ENCODE measurements at places on chromosomes 3 and 15.

GRCh38 chr3:64149886-64150285, 75.4 kb downstream of the PRICKLE2 start:
- DNase-seq = no peak

- no peak for DNase-seq
These were observed 6.1 kb downstream of the SCAP start for GRCh38 chr3:47469616-47470015.

GRCh38 chr3:144774897-144775296, 803.3 kb downstream of the DIPK2A start:
- DNase-seq = no peak

DNA sequence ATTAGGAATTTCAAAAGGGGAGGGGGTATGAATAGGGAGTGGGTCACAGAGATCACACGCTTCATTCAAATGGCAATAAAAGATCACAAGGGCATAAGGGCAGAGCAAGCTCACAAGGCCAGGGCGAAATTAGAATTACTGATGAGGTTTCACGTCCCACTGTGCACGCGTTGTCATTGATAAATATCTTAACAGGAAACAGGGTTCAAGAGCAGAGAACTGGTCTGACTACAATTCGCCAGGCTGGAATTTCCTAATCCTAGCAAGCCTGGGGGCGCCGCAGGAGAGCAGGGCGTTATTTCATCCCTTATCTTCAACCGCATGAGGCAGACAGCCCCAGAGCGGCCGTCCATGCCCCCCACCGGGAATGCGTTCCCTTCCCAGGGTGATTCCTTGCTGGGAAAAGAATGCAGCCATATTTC, 18.1 kb upstream of the SMCO1 start:
- no peak for DNase-seq

- DNase-seq = peak; percentile 53
These were observed 1.8 kb upstream of the PLXND1 start for GRCh38 chr3:129608087-129608935.

DNA sequence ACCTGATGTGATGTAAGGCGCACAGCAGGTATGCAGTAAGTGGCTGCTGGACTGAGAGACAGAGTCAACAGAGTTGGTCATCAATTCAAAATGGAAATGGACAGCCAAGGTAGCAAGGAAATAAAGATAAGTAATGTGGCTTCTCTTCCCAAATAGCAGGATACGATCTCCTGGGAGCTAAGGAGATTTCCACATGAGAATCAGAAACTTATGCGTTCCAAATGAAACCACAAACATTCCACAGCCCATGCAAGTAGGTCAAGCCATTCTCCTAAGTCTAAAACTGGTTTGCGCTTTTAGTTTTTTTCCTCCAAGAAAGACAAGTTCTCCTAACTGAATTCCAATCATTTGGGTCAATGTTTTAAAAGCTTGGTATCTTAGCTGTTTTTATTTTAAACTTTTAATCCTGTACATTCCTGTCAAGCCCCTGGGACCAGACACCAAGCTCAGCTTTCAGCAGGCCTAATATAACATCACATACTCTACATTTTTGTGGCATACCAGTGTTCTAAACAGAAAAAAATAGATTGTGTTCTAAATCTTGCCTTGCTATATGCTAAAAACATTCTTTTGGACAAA, 73.7 kb upstream of the TSPAN3 start:
- DNase-seq = peak; percentile 99

GRCh38 chr15:68409736-68410370, 22.1 kb downstream of the ITGA11 start:
- no peak for DNase-seq

DNA sequence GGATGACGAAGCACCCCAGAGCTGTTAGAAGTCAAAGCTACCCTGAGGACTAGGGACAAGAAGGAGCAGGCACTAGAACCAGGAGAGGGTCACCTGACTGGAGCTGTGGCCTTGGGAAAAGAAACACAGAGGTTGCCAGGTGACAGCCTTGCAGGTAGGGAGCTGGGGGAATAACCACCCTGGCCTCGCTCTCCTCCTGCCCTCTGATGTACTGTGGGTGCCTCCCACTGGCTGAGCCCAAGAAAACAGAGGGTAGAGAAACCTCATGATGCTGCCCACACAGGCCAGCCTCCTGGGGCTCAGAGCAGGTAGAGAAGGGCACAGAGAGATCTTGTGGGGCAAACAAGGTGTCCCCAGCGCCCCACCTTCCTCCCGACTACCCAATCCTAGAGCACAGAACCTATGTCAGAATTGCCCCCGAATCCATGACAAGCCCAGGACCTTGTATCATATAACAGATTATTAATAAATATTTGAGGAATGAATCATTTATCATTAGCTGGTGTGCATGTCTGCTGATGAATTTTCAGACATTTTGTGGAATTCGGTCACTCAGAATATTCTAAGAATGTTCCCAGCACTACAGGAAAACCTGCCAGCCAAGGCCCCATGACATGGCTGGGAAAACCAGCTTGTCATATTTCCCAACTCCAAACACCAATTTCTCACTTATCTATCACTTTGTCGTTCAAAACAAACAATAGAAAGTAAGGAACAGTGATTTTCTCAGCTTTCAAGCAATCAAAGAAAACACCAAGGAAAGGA, 59.8 kb upstream of the MEX3B start:
- DNase-seq = no peak

DNA sequence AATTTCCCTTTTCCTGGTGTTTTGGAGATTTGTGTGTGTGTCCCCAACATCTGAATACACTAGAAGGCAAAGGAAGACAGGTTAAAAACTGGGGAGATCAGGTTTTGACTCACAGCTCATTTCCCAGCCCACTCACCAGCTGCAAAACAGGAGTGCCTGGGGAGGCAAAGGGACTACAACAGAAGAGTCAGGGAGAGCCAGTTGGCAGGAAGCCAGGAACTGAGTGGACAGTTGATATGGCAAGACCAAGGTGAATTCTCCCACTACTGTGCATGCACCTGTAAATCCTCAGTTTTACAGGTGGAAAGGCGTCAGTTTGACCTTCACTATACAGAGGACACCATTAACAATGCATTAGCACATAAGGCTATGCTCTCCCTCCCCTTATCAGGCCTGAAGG, 901.5 kb upstream of the SEMA6D start:
- no peak for DNase-seq

DNA sequence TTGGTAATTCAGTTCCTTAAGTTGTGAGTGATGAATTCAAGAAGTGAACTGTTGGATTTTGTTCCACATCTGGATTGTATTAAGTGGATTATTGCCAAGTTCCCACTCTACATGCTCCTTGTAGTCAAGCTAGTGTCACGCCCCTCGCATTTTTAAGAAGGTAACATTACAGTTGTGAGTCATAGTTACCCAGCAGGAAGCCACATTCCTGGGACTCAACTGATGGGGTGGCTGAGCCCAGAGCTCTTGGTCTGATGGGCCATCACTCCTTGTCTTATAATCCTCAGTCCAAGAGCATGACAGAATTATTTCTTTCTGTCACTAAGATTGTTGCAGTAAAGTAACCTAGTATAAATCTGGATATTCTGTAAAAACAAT, 102.7 kb downstream of the PTPRG start:
- peak; percentile 98 for DNase-seq

DNA sequence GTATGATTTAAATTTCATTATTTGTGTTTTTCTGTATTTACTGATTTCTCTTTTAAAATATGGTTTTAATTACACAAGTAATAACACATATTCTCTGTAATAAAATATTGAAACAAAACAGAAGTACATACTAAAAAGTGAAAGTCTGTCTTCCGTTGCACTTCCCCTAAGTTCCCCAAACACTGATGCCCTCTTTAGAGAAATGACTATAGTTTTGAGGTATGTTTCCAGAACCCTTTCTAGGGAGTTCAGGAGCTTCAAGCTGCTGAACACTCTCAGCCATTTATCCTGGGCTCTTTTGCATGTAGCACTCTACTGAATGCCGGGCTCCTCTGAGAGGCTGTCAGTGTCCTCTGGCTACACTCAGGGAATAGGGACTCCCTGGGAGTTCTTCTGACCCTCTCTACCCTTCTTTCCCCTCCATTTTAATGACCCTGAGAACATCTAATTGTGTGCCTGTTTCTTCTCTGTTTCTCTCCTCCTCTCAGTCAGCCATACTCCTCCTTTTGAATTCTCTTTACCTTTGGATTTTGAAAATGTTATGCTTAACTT, 60.4 kb upstream of the KCNAB1 start:
- DNase-seq = no peak

- no peak for DNase-seq
These were observed 67.7 kb downstream of the CHRNA7 start for GRCh38 chr15:32098033-32098432.

DNA sequence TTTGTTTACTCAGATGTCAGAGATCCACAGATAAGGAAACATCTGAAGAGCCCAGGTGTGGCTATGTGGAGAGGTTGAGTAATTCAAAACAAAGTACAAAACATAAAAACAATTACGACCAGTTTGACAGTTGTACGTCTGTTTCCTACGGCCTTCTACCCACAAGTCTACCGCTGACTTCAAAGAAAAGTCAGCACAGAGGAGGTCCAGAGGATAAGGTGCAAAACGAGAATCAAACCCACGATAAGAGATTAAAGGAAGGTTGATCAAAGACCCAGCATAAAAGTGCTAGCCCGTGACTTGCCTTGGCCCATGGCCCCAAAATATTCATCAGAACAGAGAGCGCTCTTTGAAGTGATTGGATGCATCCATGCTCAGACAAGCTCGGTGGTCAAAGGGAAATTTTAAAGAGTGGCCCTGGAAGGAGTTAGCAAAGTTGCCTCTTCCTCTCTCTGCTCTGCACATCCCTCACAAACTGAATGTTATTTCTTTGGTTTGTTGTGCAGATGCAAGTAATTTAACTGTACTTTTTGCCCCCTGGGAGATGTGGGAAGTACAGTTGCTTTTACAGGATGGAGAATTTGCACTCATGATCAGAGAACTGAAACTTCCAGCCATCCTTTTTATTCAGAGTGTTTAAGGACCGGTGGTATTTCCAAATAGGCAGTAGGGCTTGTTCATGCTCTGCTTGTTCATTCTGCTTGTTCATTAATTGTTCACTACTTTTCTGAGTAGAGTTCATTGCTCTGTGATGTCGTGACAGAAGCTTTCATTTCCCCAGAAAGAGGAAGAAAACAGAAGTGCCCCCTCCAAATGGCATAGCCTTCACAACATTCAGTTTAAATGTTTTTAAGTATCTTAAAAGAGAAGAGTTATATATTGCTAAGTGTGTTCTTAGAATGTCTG, 31.1 kb downstream of the MME start:
- DNase-seq = no peak

- DNase-seq = no peak
These were observed 95.2 kb upstream of the PLCL2 start for GRCh38 chr3:16789344-16790120.

GRCh38 chr3:72811571-72811970, 36.7 kb downstream of the SHQ1 start:
- no peak for DNase-seq

GRCh38 chr15:31338318-31338878, 11.8 kb downstream of the KLF13 start:
- DNase-seq = no peak

- peak; percentile 42 for DNase-seq
These were observed 20.4 kb upstream of the COPG1 start for GRCh38 chr3:129228891-129229585.

DNA sequence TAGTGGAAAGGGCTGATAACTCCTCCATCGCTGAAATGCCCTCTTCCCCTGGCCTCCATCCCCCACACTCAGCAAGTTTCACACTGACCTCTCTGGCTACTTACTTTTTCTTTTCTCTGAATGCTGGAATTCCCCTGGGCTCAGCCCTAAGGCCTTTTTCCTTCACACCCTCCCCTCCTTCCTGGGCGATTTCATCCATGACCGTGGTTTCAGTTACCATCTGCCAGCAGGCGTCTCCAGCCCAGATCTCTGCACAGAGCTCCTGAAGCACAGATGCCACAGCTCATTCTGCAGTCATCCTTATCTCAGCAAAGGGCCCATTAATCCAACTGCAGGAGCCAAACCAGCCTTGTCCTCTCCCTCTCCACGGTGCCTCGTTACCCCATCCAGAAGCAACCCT, 114.0 kb downstream of the RFTN1 start:
- no peak for DNase-seq

DNA sequence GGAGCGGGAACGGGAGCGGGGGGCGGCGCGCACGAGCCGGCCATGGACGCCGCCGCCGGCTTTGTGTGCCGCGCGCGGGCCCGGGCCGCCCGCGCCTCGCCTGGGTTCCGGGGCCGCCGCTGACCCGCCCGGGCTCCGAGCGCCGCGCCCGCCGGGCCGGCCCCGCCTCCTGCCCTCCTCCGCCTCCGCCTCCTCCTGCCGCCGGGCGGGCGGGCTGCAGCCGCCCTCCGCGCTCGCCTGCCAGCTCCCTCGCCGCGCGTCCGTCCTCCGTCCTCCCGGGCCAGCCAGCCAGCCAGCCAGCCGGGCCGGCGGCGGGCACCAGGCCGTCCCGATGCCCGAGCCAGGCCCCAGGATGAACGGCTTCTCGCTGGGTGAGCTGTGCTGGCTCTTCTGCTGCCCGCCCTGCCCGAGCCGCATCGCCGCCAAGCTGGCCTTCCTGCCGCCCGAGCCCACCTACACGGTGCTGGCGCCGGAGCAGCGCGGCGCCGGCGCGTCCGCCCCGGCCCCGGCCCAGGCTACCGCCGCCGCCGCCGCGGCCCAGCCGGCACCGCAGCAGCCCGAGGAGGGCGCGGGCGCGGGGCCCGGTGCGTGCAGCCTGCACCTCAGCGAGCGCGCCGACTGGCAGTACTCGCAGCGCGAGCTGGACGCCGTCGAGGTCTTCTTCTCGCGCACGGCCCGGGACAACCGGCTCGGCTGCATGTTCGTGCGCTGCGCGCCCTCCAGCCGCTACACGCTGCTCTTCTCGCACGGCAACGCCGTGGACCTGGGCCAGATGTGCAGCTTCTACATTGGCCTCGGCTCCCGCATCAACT, at the start of gene ABHD17C:
TSS of gene ABHD17C (plus strand) at position 212 of the 812 bp plus-strand sequence. CDS start at position 332, 120 bp downstream.
- no peak for DNase-seq

GRCh38 chr3:104323226-104323625, 1043.5 kb upstream of the ALCAM start:
- DNase-seq = no peak
